ENCODE measurements at places on chromosomes 12 and 14. TPM values are rescaled to one million over a fixed set of nuclear protein-coding genes. Genes with fewer than 3 reads are reported as not detected.

- DNase-seq = no peak
These were observed 105.0 kb upstream of the CPNE8 start for GRCh38 chr12:39010406-39010805.

DNA sequence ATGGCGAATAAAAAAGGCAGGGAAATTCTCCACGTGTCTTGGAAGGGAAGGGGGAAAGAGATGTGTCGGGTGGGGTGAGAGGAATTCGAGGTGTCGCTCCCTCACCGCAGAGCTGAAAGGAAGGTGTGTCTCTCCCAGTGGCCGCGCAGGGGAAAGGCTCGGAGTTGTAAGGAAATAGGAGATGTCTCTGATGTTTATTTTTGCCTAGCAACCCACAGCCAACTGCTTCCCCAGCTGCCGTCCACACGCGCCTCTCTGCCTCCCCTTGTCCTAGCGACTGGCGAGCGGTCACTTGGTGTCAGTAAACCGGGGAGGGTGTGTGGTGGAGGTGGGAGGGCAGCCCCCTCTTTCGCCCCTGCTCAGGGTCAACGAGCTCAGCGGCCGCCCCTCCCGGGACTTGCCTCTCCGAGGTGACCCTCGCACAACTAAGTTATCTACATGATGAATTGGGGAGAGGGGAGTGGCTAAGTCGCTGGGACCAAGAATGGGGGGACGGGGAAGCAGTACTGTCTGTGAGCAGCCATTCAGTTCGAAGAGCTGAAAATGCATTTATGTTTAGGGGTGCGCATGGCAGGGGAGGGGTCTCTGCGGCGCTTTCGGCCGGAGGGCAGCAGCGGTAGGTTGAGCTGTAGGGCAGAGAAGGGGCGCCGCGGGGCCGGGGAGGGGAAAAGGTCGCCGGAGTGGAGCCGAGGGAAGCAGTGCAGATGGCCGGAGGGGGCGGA is 585 bp upstream of the DYRK2 start:
- DNase-seq = peak; percentile 56

DNA sequence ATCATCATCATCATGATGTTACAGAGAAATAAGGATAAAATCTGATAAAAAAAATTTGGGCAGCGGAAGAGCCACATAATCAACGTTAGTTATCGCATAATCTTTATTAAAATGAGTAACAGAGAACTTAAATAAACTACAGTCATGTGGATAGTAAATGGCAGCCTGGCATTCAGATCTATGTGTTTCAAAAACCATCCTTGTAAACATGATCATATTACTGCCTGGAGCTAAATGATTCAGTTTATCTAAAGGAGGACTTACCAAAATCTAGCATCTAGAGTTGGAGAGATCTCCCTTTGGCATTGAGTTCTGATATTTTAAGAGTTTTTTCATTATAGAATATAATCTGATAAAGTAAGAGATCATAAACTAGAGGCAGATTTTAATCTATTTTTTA is 200.1 kb upstream of the MGAT4C start:
- DNase-seq = no peak

- DNase-seq = no peak
These were observed 286.6 kb upstream of the FLRT2 start for GRCh38 chr14:85243321-85243720.

Gene TGM1
- 6.4 TPM for total RNA-seq

DNA sequence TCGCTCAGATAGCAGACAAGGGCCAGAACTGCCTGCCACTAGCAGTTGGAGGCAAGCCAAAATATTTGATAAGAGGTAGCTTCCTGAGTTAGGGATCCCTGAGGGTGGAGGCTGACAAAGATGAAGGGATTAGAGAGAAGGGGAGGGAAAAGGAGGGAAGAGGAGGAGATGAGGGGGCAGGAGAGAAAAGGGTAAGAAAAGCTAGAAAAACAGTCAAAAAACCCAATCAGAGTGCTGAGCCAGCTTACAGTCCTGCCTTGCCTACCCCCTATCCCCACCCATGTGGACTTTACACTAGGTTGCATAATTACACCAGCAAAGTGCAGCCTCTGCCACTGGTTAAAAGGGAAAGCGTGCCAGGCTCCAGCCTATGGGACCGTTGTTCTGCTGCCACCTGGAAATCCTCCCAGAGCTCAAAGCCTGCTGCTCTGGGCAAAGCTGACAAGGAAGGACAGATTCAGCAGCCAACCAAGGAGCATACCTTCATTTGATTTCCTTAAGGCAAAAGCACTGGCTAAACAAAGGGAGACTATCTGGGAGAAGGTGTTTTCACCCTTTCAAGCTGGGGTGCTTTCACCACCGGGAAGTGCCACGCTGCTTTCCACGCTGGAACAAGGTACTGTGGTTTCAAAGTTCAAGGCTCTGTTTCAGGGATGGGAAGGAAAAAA is 3.8 kb upstream of the NUMB start:
- DNase-seq = no peak

GRCh38 chr14:36652542-36653201 is 9.0 kb upstream of the PAX9 start:
- DNase-seq = no peak

DNA sequence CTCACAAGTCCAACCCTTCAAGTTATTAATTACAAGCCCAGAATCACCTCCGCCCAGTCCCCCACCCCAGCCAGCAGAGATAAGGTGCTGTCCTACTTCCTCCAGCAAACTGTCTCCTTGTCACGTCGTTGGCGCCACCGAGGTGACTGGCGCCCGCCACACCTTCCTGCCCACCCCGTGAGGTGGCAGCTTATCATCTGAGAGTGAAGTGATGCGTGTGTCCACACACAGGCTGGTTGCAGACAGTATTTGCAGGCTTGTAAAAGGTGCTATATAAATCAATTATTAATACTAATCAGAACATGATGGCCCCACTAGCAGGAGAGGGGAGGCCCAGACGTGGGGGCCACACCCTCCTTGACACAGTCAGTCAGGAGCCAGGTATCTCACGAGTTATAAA is 786.6 kb upstream of the TBX3 start:
- DNase-seq = no peak

GRCh38 chr12:108568338-108569154 is 6.2 kb downstream of the ISCU start:
- DNase-seq = no peak

Gene MFAP5
- total RNA-seq = not detected

DNA sequence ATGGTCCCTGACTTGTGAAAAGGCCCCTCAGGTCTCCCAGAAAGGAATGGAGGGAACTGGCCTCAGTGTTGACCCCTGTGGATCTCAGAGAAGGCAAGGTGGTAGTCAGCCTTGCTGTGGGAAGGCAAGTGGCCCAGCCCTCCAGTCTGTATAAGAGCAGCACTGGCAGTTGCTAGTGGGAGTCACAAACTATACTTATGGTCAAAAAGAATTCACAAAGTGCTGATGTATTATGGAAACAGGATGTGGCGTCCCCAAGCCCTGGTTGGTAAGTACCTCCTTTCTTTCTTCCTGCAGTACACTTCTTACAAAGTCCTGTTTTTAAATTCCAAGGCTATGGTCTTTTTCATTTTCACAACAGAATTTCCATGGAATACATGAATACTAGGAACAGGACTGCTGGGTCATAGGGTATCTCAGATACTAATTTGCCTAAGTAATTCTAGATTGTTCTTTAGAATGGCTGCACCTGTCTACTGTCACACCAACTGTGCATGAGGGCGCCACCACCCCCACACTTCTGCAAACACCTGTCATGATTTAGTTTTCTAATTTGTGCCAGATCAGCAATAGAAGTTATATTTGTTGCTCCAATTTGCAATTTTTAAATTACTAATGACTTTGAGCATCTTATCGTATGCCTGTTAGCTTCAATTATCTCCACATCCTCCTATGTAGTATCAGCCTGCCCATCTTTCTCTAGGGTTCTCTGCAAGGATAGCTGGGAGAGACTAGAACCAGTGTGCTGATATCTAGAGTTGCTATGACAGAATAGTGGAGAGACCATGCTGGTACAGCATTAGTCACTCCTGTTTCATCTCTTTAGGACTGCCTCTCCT is 40.7 kb upstream of the TMEM263 start:
- DNase-seq = no peak

DNA sequence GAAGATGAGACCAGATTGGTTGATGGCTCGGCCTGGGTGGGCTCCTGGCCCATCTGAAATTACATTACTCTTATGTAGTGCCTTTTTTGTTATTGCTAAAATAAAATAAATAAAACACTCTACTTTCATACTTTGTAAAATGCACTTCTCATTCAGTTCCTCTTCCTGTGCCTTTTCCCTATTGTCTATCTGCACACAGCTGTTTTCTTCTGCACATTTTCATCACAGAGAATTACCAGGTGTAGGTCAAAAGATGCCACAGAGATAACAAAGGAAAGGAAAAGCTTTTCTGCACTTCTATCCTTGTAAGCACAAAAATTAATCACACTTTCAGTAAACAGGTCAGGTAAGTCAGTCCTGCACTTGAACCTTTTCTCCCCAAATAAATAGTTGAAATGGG is 265.1 kb downstream of the BTG1 start:
- no peak for DNase-seq

Gene TOGARAM1
- total RNA-seq = 14.2 TPM

Gene CISTR
- total RNA-seq = not detected

Gene POTEG
- not detected for total RNA-seq

Gene C1QL4
- 0.63 TPM for total RNA-seq

DNA sequence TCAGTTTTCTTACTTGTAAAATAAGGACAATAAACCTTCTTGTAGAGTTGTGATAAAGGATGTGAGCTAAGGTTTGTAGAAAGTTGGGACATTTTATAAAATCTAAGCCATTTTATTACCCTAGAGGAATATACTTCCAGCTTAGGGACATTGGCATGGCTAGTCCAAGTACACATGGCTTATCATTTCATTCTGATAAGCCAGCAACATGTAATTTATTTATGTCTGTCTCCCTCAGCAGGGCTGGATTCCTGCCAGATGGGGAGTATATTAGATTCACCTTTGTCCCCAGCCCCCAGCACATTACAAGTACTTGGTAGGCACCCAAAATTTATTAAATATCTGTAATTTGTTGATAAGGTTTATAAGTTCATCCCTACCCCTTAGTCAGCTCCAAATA is 6.3 kb upstream of the ATG14 start:
- DNase-seq = no peak

DNA sequence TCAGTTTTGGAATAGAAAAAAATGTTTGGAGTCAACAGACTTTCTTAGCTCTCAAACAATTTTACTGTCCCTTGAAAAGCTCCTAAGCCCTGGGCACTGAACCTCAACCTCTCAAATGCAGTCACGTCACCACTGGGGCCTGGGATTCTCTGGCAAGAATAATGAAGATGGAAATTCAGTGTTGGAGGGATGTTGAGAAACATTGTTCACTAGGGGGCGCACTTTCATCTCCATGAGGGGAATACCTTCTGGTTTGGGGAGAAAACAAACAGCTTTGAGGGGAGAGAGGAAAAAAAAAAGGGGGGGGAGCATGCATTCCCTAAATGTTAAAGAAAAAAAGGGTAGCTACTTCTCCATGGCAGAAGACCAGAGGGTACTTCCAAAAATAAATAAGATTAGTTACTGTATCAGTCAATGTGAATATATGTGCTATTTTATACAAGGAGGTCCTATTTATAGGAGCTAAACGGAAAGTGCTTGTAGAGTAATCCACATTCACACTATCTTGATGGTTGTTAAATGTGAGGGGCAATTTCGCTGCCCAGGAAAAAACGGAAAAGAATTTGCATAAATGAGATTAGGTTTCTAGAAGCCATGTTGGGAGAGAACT is 5.8 kb upstream of the TBPL2 start:
- DNase-seq = peak; percentile 74

Gene SMIM41
- not detected for total RNA-seq

Gene MORN3
- total RNA-seq = 0.63 TPM

Gene SPTB
- 0.18 TPM for total RNA-seq

DNA sequence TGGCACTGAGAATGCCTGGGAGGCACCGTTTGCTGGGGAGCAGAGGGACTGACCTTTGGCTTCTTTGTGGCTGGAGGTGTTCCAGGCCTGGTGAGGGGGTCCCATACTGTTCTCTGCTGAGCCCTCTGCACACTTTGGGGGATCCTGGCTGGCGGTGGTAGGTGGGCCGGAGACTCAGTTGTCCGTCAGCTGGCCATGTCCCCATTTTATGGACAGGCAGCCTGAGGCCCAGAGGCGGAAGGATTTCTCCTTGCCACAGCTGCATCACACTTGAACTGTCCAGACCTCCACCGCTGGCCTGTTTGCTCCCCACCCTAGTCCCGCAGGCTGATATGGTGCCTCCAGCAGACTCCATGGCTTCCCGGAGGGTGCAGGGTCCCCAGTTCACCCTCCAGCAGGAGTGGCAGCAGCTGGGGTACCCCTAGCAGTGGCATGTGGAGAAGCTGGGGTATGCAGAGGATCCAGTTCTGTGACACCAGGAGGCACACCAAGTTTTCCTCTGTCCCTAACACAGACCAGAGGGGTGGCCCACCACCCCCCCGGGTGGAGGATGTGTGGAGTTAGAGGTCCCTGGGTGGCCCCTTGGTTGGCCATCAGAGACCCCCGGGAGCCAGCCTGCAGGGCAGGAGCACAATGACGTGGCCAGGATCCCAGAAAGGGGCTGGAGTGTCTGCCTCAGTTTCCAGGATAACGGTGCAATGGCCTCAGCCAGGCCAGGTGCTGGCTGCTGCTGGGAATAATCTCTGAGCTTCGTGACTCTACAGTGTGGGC is 14.8 kb downstream of the SLC25A29 start:
- DNase-seq = no peak

DNA sequence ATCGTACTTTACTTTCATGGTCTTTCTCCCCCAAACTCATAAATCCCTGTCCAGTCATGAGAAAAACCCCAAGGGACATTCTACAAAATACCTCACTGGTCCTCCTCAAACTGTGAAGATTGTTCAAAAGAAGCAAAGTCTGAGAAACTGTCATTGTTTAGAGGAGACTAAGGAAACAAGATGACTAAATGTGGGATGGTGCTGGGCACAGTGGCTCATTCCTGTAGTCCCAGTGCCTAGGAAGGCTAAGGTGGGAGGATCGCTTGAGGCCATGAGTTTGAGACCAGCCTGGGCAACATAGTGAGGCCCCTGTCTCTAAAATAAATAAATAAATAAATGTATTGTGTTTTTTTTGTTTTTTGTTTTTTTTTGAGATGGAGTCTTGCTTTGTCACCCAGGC is 74.2 kb upstream of the SCAF11 start:
- no peak for DNase-seq

DNA sequence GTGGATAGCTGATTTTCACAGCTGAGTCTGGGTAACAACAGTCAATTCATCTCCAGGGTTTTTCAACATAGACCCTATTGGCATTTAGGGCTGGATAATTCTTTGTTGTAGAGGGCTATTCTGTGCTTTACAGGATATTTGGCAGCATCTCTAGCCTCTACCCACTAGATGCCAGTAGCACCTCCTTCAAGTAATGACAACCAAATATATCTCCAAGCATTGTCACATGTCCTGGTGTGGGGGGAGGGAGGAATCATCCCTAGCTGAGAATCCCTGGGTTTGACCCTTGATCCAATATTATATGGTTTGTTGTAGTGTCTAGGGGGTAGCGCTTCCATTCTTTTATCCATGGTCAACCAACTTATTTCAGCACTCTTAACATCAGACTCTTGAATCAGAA is 157.2 kb downstream of the ANO4 start:
- no peak for DNase-seq

Gene TMEM119
- 0.72 TPM for total RNA-seq

Gene FBXO33
- 8.6 TPM for total RNA-seq

GRCh38 chr12:108720757-108721514 is 10.4 kb downstream of the CORO1C start:
- DNase-seq = no peak

Gene DAO
- not detected for total RNA-seq

GRCh38 chr14:93655078-93655750 is 133.1 kb downstream of the PRIMA1 start:
- peak; percentile 44 for DNase-seq

GRCh38 chr12:47977772-47978597 is 14.6 kb downstream of the TMEM106C start:
- no peak for DNase-seq

GRCh38 chr12:22190969-22191368 is 143.5 kb downstream of the ST8SIA1 start:
- DNase-seq = no peak

Gene TAS2R9
- not detected for total RNA-seq
